ENCODE measurements at places on chromosomes 16 and 17.

- DNase-seq, result no peak
Observed at GRCh38 chr16:26220894-26221293, 529.1 kb downstream of the HS3ST4 start.

GRCh38 chr16:12215277-12216105 lies 239.0 kb downstream of the SNX29 start:
- no peak for DNase-seq

DNA sequence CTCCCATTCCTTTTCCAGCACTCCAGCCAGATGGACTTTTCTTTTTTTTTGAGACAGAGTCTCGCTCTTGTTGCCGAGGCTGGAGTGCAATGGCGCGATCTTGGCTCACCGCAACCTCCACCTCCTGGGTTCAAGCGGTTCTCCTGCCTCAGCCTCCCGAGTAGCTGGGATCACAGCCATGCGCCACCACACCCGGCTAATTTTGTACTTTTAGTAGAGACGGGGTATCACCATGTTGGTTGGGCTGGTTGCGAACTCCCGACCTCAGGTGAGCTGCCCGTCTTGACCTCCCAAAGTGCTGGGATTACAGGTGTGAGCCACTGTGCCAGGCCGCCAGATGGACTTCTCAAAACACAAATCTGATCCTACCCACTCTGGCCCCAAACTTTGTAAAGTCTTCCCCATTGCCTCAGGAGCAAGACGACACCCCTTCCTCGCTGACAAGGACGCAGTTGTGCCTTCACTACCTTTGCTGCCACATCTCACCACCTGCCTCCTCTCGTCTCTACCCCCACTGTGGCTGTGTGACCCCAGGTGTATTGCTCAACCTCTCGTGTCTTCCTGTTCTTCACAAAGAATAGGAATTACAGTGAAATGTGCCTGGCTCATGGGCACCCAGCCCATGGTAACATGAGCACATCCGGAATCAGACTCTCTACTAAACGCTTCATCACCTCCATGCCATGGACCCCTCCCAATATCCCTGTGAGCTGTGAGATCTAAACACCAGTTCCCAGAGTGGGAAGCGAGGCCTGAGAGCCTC lies 3.7 kb upstream of the BANP start:
- DNase-seq, result no peak

- DNase-seq, result no peak
Observed at GRCh38 chr17:6507535-6507934, 48.8 kb downstream of the PITPNM3 start.

- DNase-seq, result no peak
Observed at GRCh38 chr16:9849697-9850245, 332.5 kb downstream of the GRIN2A start.

DNA sequence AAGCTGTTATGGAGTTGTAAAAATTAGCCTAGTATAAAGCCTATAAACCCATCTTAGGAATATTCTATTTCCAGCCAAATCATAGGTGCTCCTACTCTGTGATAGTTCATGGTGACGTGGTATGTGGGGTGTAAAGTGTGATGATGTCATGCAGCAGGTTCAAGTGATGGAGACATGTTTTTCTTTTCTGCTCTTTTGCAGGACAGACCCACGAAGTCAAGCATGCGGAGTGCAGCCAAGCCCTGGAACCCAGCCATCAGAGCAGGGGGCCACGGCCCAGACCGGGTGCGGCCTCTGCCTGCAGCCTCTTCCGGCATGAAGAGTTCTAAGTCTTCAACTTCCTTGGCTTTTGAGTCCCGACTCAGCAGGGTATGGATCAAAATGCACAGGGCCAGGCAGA lies 87.3 kb downstream of the SPECC1 start:
- no peak for DNase-seq

GRCh38 chr16:65981057-65981456 lies 385.4 kb upstream of the CDH5 start:
- DNase-seq, result no peak

DNA sequence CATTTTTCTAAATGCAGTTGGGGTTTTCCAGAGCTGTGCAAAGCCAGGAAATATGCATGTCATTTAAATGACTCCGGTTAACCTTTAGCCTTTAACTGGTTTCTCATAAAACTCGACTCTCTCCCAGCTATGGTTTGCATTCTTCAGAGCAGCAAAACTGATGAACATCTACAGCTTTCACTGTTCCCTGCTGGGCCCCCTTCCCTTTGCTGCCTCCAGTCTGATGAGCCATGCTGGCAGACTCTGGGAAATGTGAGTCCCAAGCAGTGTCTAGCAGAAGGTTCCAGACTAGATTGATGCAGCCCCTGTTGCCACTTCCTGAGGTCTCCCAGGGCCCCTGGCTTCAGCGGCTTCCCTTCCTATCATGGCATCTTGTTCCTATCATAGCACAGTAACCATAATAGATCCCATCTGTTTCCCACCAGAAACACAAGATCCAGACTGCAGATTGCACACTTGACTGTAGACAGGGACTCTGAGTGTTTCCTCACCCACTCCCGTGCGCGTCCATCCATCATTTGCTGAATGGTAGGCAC lies 135.4 kb downstream of the CLEC16A start:
- no peak for DNase-seq

DNA sequence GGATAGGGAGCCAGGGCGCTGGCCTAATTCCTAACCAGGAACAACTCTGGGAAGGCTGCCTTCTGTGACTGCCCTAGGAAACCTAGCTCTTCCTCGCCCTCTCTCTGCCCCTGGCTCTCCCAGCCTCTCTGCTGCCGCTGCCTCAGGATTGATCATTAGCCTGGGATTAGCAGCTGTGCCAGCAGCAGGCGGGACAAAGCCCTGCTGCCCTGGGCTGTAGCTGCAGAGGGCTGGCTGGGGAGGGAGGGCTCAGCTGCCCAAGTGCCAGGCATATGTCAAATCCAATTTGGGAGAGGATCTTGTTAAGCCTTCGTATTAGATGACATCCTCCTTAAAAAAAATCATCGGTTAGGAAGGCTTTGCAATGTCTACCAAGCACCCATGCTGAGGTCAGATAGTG lies 144.8 kb upstream of the CCL2 start:
- no peak for DNase-seq

DNA sequence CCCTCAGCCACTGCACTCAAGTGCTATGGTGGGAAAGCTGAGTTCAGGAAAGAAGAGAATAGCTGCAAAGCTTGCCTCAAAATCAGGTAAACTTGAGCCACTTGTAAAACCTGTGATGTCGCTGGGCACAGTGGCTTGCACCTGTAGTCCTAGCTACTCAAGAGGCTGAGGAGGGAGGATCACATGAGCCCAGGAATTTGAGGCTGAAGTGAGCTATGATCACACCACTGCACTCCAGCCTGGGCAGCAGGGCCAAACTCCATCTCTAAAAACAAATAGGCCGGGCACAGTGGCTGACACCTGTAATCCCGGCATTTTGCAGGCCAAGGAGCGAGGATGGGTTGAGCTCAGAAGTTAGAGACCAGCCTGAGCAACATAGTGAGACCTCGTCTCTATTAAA lies 26.4 kb upstream of the SMURF2 start:
- no peak for DNase-seq

GRCh38 chr17:72171703-72172667 lies 51.2 kb downstream of the SOX9 start:
- no peak for DNase-seq

DNA sequence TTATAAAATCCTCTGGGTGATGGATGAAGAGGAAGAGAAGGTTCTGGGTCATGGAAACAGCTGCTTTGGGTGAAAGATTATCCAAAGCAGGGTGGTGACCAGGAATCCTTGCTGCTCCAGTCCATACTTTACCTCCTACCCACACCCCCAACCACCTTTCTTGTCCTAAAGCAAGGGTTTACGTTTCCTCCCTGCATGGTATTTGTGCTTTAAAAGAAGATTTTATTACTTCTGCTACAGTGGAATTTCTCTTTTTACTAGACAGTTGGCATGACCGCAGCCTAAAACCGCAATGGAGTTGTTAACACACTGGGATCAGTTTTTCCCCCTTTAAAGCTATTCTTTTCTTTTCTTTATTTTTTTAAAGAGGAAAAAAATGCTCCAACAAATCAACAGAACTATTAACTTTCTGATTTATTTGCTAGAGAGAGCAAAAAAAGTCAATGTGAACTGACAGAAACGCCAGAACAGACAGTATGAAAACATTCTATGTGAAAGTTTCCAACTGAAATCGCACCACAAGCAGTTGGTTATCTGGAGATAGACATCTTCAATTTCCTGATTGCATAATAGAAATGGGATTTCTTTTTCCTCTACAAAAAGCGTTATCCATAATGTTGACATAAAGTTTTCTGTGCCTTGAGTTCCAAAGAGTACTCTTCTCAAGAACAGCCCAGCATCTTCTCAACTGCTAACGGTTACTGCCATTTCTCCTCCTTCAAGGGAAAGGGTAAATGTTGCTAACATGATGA lies 236.0 kb downstream of the IRX3 start:
- DNase-seq, result no peak

DNA sequence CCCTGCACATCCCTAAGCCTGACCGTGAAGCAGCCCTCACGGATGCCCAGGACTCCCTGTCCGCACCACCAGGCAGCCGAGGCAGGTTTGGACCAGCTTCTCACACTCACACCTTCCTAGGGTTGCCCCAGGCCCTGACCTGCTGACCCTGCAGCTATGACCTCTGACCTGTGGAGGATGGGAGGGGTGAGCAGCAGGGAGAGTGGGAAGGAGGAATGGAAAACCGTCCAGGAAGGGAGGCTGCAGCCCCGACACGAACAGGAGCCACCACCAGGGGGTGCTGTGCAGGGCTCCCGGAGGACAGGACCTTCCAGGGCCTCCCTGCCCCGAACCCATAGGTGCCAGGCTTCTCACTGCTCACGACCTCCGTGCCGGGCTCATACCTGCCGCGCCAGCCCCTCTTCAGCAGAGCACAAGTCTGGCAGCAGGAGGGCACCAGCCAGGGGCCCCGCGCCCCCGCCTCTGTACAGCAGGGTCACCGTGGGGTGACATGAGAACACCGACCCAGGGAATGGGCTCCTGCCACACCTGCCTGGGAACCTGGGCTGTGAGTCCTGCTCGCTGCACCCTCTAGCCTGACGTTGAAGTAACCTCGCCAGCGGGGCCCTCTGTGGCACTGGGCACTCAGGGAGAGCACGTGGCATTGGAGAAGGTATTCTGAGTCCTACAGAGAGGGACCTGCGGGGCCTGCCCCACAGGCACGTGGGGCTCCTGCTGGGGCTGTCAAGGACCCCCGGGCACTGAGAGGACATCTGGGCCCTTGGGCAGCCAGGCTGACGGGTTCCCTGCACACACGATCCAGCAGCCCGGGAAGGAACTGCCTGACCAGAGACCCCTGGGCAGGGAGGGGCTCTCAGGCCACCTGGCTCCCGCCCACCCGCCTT lies 37.6 kb downstream of the CTU2 start:
- peak; percentile 77 for DNase-seq

- no peak for DNase-seq
Observed at GRCh38 chr16:7037495-7037894, 295.1 kb upstream of the RBFOX1 start.
